Smooth muscle cell of the coronary artery (primary cell): ENCODE measurements at places on chromosomes 11 and 22. TPM values are rescaled to one million over a fixed set of nuclear protein-coding genes. Genes with fewer than 3 reads are reported as not detected.

Gene MAJIN
- total RNA-seq: not detected in 2 replicates

Gene KCNJ1
- not detected in 2 replicates for total RNA-seq

Gene FHIP1B
- 5.7 and 7.4 TPM in 2 replicates for total RNA-seq

Gene PTPRJ
- 3.3 and 14.1 TPM in 2 replicates for total RNA-seq

Gene CCDC87
- total RNA-seq: 0.12 and 0.15 TPM in 2 replicates

Gene ZNF280B
- total RNA-seq: 0.08 and 0.12 TPM in 2 replicates

Gene MYBPC3
- 0.12 TPM in 1 of 2 replicates, not detected in the other for total RNA-seq

Gene OR10A2
- total RNA-seq: not detected in 2 replicates

Gene EIF3L
- 340 and 461 TPM in 2 replicates for total RNA-seq

Gene OR52E1
- total RNA-seq: not detected in 2 replicates

Gene TNNI2
- total RNA-seq: not detected in 2 replicates

Gene TPST2
- 30.1 and 70.8 TPM in 2 replicates for total RNA-seq

Gene DAGLA
- 0.98 and 1.6 TPM in 2 replicates for total RNA-seq
